ENCODE measurements at places on chromosomes 5 and 9.

DNA sequence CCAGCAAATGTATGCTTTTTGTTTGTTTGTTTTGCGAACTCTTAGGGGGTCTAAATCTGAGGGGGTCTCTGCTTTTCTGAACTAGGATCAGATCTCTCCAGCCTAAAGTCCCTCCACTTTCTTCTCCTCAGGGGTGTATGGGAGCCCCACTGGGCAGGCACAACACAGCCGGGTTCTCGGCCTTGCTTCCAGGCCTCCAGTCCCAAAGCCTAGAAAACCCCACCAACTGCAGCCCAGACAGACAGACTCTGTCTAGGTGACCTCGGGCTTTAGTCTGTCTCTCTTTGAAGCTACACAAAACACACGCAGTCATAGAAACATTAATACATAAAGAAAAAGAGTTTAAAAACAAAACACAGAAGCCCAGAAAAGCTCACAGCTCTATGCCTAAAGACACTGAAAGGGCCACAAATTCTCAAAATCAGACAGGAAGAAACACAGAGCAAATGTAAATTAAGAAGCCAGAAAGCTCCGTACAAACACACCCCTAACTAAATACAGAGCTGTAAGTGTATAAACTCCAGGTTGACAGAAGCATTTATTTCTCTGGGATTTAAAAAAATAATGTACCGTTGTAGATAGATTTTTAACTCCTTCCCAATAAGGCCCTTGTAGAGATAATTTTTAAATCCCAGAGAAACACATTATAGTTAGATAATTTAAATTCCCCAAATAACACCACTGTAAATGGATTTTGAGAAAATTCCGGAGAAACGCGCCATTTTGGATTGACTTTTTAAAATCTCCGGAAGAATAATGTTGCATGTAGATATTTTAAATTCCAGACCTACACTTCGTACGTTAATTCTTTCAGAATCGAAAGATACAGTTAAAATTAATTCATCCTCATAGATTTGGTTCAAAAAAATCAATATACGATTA is 2.0 kb downstream of the PITX1 start:
- DNase-seq: no peak

DNA sequence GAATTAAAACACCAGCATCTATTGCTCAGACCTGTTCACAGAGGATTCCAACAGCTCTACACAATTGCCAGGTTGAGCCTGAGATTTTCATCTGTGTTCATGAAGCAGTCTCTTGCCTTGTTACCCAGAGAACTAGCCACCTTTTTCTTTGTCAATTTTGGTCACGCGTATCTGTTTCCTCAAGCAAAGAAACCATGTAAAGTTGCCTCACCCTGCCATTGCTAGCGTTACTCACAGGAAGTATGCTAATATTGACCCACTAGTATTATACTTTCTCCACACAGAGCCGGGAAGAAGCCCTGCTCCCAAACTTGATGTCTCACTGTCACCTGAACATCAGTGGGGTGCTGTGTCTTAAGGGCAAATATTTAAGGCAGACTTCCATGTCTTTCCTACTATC is 168.5 kb downstream of the PLPPR1 start:
- no peak for DNase-seq

DNA sequence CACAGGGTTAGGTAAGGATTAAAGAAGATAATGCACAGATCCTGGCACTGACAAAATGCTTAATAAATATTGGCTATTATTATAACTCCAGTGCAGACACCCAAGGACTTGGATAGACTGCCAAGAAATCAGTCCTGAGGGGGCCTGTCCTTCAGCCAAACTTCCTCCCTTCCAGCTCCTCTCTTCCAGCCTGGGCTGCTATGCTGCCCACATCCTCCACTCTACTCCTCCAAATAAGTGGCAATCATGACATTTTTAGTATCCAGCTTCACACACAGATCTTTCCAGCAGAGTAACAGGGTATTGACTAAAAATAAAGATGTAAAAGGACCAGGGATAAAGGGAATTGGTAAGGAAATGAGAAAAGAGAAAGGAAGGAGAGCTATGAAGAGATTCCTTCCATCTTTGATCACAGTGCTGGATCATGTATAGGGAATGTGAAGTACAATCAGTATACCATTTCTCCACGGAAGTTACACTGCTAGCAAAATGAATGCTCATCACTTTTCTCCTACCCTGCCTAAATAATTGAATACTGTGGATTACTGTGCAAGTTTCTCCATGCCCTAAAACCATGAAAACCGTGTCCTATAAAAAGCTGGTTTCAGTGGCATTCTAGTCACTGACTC is 136.0 kb upstream of the OSMR start:
- no peak for DNase-seq

DNA sequence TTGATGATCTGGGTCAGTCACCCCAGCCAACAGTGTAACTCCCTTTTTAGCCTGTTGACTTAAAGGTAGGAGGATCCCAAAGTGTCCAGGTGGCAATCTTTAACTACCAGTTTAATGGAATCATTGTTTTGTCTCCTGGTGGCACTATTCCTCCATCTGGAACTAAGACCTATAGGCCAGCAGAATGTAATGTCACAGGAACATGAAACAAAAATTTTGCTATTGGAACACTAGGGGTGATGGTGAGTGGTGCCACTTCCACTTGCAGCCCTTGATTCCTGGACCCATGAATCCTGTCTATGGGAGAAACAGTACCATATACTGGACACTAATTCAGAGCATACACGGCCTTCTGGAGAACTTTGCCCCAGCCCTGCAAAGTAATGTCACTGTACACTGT is 219.5 kb upstream of the RASA1 start:
- DNase-seq: no peak

GRCh38 chr5:172740428-172741205 is 30.4 kb downstream of the DUSP1 start:
- no peak for DNase-seq

DNA sequence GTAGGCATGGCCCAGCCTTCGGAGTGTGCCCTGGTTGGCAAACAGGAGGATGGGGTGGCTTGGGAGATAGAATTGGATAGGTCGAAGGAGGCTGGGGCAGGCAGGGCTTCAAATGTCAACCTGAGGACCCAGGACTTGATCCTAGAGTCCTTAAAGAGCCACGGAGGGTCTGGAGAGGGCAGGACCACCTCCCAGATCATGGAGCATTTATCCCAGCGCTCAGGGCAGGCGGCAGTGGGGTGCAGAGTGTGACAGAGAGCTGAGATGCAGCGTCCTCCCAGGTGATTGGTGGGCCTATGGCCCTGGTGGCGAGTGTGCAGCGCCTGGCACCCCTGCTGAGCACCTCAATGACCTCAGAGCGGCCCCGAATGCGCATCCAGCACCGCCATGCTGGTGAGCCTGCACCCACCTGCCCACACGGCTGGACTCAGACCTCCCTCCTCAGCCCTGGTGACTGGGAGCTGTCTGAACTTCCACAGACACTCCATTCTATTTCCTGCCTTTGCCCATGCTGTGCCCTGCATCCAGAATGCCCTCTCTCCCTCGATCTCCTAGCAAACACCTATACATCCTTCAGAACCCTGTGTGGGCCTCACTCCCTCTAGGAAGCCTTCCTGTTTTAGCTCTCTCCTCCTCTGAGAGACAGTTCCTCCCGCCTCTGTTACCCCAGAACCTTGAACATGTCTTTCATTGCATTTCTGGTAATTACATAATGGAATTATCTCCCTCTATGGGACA is 6.3 kb downstream of the ADGRD2 start:
- no peak for DNase-seq

DNA sequence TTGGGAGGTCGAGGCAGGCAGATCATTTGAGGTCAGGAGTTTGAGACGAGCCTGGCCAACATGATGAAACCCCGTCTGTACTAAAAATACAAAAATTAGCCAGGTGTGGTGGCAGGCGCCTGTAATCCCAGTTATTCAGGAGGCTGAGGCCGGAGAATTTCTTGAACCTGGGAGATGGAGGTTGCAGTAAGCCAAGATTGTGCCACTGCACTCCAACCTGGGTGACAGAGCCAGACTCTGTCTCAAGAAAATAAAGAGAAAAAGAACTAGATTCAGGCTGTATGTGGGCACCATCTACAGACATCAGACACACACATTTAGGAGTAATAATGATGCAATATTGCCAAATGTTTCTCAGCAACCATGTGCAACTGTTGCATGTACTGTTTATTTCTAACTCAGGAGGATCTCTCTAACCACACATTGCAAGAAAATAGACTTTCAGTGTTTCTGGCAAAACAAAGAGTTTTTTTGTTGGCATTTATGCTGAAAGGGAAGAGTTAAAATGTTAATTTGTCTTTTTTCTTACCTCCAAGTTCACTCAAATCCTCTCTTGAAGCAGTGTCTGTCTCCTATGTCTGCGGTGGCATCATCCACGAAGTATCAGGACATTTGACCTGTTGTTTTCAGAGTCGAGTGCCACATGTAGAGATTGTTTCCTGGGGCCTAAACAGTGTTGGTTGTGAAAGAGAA is 5.1 kb upstream of the ORM1 start:
- DNase-seq: no peak

DNA sequence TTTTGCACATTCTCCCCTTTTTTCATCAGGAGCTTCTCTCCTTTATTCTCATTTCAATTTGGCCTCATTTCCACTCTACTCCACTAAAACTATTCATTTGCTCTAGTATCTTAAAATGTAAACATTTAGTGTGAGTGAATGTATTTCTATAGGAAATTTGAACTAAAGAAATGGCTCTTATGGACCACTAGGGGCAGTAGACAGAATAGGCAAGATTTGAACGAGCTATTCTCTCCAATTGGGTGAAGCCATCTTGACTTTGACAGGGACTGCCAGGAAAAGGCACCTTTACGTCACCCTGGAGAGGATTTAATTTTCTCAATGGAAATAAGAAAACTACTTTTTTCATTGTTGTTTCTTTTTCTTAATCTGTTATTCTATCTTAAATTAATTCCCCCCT is 666.3 kb downstream of the DNAH5 start:
- DNase-seq: no peak

GRCh38 chr9:89536145-89536574 is 38.2 kb upstream of the SEMA4D start:
- DNase-seq: no peak

GRCh38 chr9:34479431-34479866 is 20.8 kb downstream of the DNAI1 start:
- DNase-seq: no peak

- DNase-seq: no peak
Observed at GRCh38 chr9:123003466-123003865, 30.0 kb upstream of the GPR21 start.

- no peak for DNase-seq
Observed at GRCh38 chr5:123485275-123485674, 26.7 kb upstream of the CSNK1G3 start.

DNA sequence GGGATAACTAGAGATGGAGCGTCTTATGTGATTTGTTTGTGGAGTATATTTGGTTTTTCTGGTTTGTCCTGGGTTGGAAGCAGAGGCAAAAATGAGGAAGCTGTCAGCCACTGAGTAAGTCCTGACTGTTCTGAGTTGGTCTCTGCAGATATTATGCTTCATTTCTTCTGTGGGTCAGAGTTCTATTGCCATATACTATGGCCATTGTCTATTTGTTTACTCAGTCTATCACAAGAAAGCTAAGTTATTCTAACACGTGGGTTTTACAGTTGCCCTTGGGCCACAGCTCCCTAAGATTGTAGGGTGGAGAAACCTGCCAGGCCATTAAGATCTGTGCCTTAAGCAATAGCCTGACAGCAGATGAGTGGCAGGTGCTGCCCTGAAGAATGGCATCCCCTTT is 3.0 kb upstream of the CTSV start:
- no peak for DNase-seq

DNA sequence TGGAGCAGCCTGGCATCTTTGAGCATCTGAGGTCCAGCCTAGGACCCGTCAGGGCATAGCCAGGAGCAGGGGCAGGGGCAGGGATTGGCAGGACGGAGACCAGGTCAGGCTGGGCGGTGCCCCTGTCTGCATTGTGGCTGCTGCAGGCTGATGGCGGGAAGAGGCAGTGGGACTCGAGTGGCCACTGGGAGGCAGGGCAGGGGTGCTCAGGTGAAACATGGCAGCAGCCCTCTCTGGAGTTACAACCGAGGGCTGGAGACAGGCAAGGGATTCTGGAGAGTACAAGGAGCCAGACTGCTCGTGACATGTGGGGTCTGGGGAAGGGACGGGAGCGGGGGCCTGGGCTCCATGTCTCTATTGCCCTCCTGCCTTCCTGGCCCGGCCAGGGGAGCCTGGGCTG is 97.4 kb upstream of the RAPGEF1 start:
- DNase-seq: no peak

GRCh38 chr9:794386-794785 is 47.1 kb upstream of the DMRT1 start:
- no peak for DNase-seq

DNA sequence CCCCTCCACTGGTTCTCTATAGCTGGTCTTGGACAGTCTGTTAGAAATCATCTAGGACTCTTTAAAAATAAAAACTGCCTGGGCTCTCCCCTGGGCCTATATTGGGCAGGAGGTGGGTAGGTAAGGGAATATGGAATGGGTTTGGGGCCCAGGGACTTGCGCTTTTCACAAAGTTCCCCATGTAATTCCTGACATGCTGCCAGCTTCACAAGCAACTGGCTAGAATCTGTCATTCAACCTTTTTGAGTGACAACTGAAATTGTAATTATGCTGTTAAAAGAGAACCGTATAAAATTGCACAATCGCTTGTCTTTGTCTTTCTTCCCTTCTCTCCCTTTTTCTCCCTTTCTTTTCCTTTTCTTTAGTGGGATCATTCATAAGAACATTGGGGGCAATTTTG is 603.1 kb downstream of the EBF1 start:
- no peak for DNase-seq

DNA sequence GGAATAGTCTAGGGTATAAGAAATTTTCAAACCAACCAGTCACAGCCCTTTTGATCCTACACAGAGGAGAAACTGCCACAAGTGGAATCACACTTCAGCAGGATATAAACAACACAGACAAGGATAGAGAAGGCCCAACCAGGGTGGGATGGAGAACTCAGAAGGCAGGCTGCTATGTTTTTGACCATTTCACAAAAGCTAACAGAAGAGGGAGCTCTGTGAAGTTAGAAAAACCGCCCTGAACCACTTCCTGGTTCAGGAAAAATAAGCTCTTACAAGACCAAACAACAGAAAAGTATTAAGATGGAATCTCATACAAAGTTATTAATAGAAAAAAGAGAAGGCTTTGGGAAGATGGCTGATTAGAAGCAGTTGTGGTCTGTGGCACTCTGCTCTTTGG is 960 bp upstream of the IFNB1 start:
- no peak for DNase-seq

DNA sequence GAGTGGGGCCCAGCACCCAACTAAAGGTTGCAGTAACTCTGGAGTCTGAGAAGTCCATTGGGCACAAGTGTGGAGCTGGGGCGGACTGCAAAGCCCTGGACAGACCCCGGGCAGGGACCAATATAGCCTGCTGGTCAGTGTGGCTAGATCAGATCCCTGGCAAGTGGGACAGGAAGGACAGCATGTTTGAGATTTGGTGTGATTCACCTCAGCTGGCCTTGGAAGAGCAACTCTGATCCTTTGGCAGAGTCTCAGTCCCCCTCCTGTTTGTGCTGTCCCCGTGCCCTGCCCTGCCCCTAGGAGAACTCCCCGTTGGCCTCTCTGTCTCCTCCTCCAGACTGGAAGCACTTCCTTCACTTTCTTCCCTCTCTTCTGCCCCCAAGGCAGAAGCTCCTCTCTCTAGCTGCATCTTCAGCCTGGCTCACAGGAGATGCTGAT is 255.3 kb downstream of the FSTL4 start:
- DNase-seq: no peak

- DNase-seq: no peak
Observed at GRCh38 chr9:119768266-119768665, 399.0 kb upstream of the BRINP1 start.
